Right ventricle myocardium inferior (tissue), 1 donor: ENCODE measurements at places on chromosomes 13 and 19.

DNA sequence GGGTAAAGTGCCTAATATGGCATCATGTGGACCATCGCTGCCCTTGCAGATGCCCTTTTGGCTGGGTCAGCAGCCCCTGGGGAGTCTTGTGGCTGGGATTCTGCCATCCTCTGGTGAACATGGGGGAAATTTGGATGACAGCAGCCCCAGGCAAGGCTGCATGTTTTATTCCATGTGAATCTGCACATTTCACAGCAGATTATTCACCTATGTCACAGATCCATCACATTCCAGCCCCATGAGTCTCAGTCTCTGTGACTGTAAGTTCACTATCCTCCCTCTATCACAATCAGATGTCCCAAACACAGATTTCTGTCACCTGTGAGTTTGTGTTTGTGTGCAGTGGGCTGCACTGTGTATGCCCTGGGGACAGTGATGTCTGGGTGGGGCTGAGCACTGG is 36.8 kb upstream of the PSG9 start:
- DNase-seq, result no peak

DNA sequence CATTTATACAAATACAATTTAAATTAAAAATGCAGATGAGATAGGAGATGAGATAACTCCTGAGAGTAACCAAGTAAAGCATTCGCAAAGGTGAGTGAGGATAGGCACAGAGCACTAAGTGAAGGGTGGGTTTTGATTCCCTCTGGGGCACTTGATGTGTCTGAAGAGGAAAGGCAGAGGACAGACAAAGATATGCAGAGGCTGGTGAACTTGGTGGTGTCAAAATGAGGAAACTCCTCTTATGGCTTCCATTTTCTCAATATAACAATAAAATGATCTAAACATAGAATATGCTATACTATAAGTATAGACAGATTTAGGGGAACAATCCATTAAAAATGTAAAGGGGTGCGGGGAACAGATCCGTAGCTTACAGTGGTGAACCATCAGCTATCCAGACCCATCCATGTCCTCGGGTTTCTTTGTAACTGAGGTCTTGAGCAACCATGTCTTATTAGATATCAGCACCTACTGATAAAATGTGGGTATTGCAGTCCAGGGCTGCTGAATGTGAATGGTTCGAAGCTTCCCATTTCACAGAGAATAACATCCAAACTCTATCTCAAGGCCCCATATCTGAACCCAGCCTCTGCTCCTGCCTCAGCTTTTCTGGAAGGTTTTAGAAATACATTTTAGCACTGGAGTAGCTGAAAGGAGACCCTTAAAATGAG is 73.9 kb upstream of the SLC10A2 start:
- DNase-seq, result no peak

DNA sequence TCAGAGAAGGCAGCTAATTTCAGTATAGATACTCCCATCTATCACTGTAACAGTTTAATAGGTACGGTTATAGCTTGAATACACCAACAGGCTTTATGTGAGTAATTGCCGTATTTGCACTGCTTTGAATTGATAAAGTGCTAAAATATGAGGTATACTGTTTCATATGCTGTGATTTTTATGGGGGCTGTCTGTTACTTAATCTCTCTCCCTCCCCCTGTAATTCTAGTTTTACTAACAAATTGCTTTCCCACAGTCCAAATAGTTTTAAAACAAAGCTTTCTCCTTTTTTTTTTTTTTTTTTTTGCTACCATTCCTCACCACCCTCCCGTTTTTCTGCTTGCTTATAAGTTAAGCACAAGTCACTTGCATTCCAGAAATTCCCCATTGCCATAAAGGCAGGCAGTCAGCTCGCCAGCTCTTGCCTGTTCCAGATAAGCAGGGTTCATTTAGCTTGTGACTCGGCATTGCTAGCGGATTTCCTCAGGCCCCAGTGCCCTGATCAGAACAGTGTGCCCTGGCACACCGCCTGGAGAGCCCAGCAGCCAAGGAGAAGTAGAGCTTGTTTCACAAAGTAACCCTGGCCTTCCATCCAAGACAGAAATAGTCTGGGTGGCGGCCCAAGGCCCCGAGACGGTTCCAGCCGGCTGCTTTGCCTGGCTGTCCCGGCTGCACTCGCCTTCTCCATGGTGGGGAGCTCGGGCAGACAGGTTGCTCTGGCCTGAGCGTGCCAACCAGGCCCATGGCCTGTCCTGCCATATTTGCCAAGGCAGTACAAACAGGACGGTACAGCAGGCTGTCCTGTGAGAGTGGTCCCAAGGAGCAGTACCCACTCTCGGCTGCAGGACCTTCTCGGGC is 43.5 kb upstream of the NPAS1 start:
- peak; percentile 96 for DNase-seq

DNA sequence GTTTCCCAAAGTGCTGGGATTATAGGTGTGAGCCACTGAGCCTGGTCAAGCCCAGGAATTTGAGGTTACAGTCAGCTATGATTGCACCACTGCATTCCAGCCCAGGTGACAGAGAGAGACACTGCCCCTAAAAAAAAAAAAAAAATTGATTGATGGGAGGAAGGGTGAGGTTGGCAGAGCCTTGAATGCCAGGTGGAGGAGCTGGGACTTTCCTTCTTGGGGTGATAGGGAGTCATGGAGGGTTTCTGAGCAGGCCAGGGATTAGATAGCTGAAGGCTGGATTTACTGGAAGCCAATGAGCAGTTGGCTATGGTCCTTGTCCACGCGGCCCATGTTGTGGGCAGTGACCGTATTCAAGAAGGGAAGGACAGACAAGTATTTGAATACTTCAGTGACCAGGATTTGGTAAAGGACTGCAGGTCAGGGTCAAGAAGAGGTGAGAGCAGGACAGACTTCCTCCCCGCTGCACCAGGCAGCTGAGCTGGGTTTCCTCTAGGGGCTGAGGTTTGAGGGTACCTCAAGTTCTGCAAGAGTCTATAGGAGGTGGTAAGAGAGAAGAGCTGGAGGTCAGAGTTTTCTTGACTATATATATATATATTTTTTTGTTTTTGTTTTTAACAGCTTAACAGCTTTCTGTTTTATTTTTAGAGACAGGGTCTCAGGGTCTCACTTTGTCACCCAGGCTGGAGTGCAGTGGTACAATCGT is 6.9 kb upstream of the ICAM4 start:
- peak; percentile 32 for DNase-seq

GRCh38 chr19:6392221-6393073 is 517 bp downstream of the GTF2F1 start:
- peak; percentile 35 for DNase-seq

DNA sequence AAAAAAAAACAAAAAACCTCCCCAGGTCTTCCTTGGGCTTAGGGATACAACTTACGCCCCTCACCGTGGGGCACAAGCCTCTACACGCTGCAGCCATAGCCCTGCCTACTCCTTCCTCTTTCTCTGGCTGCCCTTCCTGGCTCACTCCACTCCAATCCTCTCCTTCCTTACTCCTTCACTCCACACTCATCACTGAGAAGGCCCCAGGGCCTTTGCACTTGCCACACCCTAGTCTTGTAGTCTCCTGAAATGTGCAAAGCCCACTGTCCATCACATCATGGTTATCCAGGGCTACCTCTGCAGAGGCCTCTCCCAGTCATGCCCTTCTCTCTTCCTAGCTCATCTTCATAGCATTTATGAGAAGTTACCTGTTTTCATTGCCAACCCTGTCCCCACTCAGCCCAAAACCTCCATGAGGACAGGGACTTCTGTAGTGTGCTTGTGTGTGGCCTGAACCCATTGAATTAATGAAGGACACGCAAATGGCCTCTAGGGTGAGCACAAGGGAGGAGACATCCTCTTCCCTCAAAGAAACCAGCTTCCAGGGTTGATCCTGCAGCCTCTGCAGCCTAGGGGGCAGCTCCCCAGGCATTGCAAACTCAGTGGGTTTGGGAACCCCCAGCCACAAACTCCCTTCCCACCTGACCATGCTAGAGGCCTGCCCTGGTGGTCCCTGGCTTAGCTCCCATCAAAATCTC is 7.9 kb upstream of the HSH2D start:
- no peak for DNase-seq

DNA sequence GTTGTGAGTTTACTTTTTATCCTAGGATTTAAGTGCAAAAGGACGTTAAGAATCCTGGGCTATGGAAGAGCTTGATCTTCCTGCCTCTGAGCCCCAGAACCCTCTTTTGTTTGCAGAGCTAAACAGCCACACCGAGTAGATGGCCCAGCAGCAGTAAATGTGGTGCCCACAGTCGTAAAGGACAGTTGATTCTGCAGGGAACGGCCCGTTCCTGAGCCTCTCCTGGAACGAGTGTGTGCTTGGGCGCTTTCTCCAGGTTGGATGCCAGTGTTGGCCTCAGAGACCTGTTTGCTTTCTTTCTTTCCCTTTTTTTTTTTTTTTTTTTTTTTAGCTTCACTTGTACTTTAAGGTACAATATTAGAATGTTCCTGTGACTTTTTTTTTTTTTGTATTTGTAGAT is 41.7 kb downstream of the SPATA13 start:
- DNase-seq, result no peak

- DNase-seq, result peak; percentile 89
Observed at GRCh38 chr13:59531571-59532091, 632.1 kb downstream of the DIAPH3 start.

- no peak for DNase-seq
Observed at GRCh38 chr19:38401148-38401547, 1.7 kb upstream of the FAM98C start.

- no peak for DNase-seq
Observed at GRCh38 chr19:5308451-5309437, 31.9 kb downstream of the PTPRS start.

DNA sequence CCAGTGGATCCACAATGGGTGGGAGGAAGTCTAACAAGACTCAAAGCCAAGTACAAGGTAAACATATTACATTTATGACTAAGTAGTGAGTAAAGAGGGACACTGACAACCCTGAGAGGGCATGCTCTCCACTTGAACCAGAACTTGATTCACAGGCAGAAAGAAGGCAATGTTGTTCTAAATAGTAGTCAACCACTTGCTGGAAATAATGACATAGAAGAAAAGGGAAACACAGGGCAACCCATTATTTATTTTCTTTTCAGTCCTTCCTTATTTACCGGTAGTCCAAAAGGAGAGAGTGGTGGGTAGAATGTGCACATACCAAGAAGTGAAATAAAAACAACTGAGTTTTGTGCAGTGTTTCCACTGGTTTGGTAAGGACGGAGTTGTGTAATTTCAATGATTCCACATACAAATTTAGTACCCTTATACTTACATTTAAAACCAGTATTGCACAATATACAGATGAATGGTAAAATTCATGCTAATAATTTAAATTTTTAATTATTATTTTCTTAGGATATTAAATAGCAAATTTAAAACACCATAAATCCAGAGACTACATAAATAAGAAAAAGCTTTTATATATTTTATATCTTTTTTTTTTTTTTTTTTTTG is 65.9 kb downstream of the ENOX1 start:
- DNase-seq, result no peak

DNA sequence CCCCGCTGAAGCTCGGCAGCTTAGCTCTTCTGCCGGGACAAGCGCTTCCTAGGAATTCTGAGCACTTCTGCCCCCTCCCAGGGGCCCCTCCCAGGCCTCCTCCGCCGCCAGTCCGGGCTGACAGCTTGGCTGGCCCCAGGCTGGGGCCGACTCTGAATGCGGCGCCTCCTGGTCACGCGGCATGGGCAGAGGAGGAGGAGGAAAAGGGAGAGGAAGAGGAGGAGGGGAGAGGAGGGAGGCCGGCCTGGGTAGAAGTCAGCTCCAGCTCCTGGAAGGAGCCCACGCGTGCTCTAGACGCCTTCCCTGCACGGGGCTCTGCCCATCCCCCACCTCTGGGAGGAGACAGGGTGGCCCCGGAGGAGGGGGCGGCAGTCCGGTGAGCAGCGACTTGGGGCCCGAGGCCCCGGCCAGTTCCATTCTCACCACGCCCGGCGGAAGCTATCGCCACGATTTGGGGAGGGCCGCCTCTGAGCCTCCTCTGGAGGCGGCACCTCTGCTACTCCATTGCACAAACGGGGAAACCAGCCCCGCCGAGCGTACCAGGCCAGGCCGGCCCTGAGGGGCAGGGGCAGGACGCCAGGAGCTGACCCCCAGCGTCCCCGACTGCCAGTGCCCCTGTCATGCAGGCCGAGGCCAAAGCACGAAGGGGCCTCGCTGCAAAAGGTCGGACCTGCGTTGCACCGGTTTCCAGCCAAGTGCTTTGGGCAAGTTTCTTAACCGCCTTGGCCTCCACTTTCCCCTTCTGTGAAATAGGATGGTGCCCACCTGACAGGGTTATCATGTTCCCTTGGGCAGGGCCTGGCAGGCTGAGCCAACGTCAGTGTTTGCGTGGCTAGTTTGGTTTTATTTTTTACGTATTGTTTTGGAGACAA is 31.6 kb downstream of the CCNE1 start:
- no peak for DNase-seq

GRCh38 chr19:58545286-58546018 is 1.6 kb downstream of the TRIM28 start:
- DNase-seq, result no peak

GRCh38 chr19:19075126-19075525 is 11.3 kb downstream of the SLC25A42 start:
- DNase-seq, result no peak

DNA sequence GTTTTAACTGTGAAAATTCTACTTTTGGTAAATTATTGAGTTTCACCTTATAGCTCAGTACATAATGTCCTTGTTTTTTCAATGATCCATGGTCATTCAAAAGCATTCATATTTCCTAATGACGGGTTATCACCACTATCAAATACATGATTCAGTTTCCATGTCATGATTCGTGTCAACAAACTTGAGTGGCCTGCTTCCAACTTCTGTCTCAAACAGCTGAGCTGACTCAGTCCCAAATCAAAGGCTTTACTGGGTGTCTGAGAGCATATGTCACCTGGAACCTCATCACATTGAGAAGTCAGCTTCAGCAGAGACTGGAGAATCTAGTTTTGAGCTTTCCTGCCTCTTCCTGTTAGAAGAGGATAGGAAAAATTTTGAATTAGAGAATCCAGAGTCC is 40.3 kb upstream of the SGCG start:
- DNase-seq, result no peak

- DNase-seq, result no peak
Observed at GRCh38 chr13:107209824-107210722, 642.1 kb upstream of the ARGLU1 start.

DNA sequence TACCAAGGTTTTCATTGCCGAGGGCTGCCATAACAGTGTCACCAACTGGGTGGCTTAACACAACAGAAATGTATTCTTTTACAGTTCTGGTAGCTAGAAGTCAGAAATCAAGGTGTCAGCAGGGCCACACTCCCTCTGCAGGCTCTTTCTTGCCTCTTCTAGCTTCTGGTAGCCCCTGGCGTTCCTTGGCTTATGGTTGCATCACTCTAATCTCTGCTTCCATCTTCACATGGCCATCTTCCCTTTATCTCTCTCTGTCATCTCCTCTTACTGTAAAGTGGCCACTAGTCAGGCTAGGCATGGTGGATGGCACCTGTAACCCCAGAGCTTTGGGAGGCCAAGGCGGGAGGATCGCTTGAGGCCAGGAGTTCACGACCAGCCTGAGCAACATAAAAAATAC is 38.0 kb upstream of the MRI1 start:
- DNase-seq, result no peak

GRCh38 chr19:28670836-28671235 is 542.1 kb downstream of the UQCRFS1 start:
- DNase-seq, result no peak

GRCh38 chr19:36113894-36114720 is 568 bp downstream of the POLR2I start:
- DNase-seq, result no peak

- DNase-seq, result no peak
Observed at GRCh38 chr19:10115392-10116084, 4.0 kb downstream of the P2RY11 start.

- DNase-seq, result peak; percentile 46
Observed at GRCh38 chr19:55275851-55276719, 3.8 kb downstream of the HSPBP1 start.
